HCEC 1CT (cell line): ENCODE measurements at places on chromosomes 2 and 18.

DNA sequence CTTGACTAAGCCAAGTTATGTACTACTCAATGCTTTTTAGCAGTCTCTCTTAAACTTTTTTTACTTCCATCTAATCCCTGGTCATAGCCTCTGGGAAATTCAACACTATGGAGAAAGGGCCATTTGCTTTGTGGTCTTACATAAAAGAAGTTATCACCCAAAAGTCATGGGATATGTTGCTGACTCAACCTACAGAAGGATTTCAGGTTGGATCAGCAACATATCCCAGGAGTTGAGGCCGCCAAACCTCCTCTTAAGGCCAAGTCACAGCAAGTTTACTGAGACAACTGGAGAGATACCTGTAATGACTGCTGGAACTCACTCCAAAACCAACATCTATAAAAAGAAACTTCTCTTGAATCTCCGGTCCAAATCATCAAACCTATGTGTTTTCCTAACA is 141.1 kb downstream of the IRS1 start:
- no peak for DNase-seq

GRCh38 chr2:215362562-215362904 is 50.7 kb downstream of the ATIC start:
- peak; percentile 1 for DNase-seq

DNA sequence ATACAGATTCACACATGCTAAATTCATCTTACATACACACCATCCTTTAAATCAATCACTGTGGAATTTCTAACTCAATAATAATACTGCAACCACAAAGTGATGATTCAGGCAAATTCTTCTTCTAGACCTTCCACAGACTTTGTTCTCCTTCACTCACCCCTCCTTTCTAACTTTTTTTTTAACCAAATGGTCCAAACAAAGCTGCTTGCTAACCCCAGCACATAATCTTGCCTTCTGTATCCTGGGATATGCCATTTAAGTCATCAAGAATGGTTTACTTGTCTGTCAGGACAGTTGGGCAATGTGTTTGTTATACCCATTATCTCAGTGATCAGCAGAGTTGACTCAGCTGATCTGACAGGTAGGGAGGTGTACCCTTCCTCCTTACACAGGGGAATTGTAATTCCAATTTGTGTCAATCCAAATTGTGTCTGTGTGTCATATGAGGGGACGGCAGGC is 10.0 kb downstream of the SLC40A1 start:
- DNase-seq, result peak; percentile 83

GRCh38 chr2:14843507-14844204 is 211.1 kb downstream of the LRATD1 start:
- no peak for DNase-seq

GRCh38 chr2:216833061-216833460 is 26.8 kb downstream of the TNP1 start:
- no peak for DNase-seq

DNA sequence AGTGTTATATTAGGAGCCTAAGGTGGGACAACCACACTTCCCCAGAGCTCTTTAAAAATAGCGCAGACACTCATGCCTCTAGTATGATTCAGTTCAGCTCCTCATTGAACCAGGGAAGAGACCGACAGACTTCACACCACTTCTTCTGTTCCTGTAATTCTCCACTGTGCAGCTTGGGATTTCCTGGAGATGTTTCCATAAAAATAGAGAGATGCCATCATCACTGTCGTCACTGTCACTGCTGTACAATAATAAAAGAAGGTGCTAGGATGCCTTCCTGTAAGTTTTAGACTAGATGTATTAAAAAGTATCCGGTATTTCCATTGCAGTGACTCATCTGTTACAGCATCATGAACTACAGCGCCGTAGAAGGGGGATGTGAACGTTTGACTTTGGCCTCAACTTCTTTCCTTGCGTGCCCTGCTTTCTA is 110.9 kb downstream of the FAM210A start:
- DNase-seq, result no peak

DNA sequence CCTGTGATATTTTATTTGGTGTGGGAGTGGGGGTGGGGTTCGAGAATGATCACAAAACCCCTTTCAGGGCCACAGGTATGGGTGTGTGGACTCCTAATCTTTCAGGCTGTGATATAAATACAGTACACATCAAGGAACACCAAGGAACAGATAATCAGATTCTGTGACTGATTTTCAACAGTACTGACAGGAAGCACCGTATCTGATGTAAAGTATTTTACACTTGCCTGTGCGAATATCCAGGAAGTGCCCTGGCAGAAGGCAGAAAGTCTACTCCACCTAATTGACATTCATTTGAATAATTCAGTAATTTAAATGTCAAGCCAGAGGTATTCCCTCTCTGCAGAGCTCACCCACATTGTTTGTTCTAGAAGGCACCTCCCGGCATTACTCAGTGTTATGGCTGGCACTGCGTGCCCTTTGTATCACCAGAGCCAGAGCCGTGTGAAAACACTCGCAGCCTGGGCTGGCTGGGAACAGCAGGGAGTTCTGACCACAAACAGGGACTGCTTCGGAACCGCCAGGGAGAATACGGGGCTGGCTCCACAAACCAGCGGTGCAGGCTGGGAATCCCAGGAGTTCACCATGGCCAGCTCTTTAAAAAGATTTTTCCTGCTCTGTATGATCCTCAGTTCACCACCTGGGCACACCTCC is 91.8 kb downstream of the ACVR1 start:
- no peak for DNase-seq

DNA sequence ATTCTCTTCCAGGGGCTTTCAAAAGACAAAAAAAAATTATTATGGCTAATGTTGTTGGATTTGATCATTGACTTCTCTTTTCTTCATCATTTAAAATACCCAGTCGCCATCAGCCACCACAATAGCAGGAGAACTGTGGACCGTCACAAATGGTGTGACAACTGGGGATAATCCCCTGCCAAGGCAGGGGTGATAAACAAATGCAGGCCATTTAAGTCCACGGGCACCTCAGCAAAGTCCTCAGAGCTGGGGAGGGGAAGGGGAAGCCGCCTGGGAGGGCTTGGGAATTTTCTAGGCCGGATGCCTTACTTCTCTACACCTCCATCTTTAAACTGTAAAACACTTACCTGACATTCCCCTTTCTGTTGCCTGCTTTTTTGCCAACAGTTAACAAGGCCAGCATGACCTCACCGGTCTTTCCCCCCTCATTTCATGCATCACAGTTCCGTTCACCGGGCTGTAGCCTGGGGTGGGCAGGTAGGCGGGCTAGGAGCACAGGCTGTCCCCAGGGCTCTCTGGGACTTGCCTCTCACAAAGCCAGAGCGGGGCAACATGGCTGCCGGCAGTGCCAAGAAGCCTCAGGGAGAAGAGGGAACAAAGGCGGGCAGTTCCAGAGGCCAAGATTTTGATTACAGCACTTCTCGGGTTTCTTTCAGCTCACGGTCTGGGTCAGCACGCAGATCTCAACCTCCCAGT is 820.4 kb downstream of the BCL11A start:
- DNase-seq, result no peak

- no peak for DNase-seq
These were observed 3.0 kb downstream of the NPC1 start for GRCh38 chr18:23583071-23583865.

- no peak for DNase-seq
These were observed 1210.6 kb upstream of the NXPH2 start for GRCh38 chr2:139990646-139991335.

- no peak for DNase-seq
These were observed 161.8 kb downstream of the CELF4 start for GRCh38 chr18:37403788-37404187.

DNA sequence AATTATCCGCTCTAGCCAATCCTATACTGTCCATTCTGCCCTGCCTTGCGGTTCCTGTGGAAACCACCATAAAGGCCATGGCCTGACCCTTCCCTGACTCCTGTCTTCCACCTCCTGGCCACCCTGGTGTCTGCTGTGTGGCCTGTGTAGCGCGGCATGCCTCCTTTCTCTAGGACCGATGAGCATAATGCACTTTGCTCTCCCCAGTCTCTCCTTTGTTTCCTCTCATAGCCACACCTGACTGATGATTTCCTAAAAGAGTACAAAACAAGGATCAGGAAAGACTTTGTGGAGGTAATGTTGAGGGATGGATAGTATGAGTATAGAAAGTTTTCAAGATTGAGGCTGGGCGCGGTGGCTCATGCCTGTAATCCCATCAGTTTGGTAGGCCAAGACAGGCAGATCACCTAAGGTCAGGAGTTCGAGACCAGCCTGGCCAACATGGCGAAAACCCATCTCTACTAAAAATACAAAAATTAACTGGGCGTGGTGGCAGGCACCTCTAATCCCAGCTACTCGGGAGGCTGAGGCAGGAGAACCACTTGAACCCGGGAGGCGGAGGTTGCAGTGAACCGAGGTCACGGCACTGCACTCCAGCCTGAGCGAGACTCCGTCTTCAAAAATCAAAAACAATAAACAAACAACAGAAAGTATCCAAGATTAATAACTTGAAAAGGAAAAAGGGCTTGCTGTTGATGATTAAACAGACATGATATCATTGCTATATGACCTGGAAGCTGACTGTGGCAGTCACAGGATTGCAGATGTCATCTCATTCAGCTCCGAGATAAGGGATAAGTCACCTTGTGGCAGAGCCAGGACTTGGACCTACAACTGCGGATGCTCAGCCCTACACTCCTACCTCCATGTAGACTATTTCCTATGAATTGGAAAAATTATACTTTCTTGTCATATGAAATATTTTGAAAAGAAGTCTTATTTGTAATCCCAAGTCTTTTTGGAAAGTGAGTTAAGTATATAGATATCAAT is 16.6 kb downstream of the SOWAHC start:
- no peak for DNase-seq

GRCh38 chr18:58998401-58999203 is 133.9 kb downstream of the ZNF532 start:
- peak; percentile 68 for DNase-seq

- no peak for DNase-seq
These were observed 47.9 kb upstream of the KCNF1 start for GRCh38 chr2:10863837-10864236.

- DNase-seq, result no peak
These were observed 107.9 kb downstream of the MAP4K4 start for GRCh38 chr2:101805152-101806088.

DNA sequence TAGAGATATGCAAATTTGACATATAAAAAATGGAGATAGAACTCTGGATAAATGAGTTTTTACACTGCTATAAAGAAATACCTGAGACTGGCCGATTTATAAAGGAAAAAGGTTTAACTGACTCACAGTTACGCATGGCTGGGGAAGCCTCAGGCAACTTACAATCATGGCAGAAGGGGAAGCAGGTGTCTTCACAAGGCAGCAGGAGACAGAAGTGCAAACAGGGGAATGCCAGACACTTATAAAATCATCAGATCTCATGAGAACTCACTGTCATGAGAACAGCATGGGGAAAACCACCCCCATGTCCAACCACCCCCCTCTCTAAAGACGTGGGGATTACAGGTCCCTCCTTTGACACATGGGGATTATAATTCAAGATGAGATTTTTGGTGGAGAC is 1540.2 kb upstream of the SLC39A10 start:
- no peak for DNase-seq

- no peak for DNase-seq
These were observed 265.5 kb downstream of the PTH2R start for GRCh38 chr2:208671886-208672680.

DNA sequence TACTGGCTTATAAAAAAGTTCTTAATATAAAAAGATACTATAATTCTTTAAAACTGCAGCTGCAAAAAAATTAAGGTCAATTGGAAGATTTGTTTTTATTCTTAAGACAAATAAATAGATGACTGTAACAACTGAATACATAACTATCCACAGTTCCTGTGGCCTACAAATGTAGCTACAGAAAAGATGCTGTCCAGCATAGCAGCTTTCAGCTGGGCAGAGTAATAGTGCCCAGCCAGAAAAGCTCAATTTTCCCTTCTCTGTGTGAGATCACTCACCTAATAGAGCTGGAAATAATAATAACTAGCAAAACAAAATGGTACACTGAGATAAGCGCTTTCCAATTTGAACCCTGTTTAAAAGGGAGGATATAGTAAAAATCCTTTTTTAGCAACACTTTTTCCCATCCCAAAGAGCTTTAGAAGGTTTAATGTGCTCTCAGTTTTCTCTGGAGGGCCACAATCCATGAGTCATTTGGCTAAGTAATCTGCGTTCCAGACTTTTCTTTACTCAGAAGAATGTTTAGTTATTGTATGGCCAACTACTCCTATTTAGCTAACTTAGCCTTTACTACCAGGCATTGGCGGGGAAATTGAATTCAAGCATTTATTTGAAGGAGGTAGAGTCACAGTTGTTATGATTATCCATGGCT is 158.1 kb upstream of the SLC39A10 start:
- DNase-seq, result peak; percentile 23
